M059J (cell line): ENCODE measurements at places on chromosomes 2 and 18. TPM values are rescaled to one million over a fixed set of nuclear protein-coding genes. Genes with fewer than 3 reads are reported as not detected.

DNA sequence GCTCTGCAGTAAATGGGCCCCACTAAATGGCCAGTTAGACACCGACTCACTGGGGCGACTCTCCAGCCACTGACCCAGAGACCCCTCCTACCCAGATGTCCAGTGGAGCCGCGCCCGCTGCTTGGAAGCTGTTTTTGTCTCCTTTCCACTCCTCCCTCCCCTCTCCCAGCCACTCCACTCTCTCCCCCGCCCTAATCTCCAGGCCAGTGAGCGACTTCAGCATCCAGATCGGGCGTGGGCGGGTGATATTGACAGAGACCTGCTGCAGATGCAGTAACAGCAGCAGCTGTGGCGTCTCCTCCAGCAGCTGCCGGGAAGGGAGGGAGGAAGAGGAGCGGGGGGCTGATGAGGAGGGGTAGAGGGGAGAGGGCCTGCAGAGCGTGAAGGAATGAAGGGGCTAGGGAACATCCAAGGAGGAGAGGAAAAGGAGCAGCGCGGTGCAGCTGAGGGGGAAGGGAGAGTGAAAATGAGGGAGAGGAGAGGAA, at the start of gene SCN7A:
TSS of gene SCN7A (minus strand) at position 110 of the 485 bp plus-strand sequence. CDS start 16,553 bp downstream, outside the sequence.
- DNase-seq = no peak

DNA sequence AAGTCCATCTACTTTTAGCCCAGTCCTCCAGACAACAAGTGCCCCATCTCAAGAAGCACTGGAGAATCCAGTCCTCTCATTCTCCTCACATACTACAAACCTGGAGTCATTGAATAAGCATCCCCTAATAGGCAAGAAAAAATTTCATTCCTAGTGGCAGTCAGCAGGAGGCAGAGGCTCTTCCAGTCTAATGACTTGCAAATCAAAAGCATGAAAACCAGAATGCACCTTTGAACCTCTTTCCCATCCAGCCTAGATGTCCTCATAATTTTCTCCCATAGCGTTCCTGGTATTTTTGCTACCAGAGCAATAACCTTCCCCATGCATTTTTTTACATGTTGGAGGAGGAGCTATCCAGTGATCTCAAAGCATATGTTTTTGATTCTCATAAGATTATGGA, 252.6 kb downstream of the TTC32 start:
- peak; percentile 47 for DNase-seq

DNA sequence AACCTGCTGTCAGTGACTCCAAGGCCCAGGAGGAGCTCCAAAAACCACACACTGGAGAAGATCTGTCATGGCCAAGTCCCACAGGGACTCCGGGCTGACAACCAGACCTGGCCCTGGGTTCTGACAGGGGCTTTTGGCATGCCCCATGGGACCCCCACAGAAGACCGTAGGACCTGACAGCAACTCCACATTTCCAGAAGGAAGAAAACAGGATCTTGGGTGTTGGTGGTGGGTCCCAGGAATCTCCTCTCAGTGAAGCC, 275.9 kb upstream of the HS6ST1 start:
- no peak for DNase-seq

DNA sequence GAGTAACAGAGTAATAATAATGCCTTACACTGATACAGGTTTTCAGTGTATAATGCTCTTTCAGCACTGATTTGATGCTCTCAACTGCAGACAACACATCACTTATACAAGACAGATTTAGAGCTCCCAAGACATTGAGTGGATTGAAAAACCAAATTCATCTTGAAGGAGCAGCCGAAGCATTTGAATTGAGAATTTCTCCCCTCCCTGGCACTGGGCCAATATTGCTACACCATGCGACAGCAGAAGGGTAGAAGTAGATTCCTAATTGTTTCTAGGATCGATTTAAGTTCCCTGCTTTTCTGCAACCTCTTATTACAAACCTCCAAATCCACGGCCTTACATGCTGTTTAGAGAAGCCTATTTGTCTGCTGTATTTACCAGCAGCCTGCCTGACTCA, 15.5 kb downstream of the CENPA start:
- no peak for DNase-seq

GRCh38 chr2:9995059-9995458, 43.6 kb downstream of the GRHL1 start:
- no peak for DNase-seq

DNA sequence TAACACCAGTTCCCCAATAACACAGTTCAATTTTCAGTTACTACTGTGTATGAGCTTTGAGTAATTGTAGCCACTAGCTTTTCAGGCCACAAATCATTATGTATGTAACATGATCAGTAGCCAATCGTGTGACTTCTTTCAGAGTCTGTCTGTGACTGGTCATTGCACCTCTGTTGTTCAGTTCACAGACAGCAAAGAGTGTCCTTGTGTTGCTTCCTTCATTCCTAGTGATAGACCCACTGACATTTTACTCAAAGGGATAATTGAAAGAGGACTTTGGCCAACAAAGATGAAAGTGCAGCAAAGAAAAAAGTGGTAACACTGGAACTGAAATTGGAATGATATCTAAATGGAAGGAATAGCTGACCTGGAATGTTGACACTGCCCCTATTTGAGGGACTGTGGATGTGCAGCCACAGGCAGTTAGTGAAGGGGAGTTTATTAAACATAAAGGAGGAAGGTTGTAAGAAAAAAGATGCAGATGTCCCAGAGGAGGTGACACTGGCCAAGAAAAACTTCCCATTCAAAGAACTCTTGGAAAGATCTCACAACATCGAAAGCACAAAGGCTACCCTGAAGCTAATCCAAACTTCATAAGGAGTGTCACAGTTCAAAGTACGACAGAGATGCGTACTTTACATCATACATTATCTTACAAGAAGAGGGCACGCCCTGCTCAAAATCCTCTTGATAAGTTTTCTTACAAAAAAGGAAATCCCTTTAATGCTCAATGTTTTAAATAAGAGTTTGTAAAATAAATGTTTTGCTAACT, 19.3 kb downstream of the TTC39C start:
- DNase-seq = no peak

Gene CCBE1
- 7.2 and 7.7 TPM in 2 replicates for total RNA-seq

GRCh38 chr2:207167099-207167923, 1.6 kb upstream of the KLF7 start:
- DNase-seq = peak; percentile 60

GRCh38 chr18:22170421-22171257, 1.2 kb downstream of the GATA6 start:
- peak; percentile 79 for DNase-seq

GRCh38 chr18:23881778-23882177, 132.8 kb upstream of the TTC39C start:
- DNase-seq = no peak

Gene SCN9A
- total RNA-seq = 0.42 and 0.86 TPM in 2 replicates

- no peak for DNase-seq
Measured at GRCh38 chr2:15830937-15831549, 109.3 kb upstream of the MYCN start.

DNA sequence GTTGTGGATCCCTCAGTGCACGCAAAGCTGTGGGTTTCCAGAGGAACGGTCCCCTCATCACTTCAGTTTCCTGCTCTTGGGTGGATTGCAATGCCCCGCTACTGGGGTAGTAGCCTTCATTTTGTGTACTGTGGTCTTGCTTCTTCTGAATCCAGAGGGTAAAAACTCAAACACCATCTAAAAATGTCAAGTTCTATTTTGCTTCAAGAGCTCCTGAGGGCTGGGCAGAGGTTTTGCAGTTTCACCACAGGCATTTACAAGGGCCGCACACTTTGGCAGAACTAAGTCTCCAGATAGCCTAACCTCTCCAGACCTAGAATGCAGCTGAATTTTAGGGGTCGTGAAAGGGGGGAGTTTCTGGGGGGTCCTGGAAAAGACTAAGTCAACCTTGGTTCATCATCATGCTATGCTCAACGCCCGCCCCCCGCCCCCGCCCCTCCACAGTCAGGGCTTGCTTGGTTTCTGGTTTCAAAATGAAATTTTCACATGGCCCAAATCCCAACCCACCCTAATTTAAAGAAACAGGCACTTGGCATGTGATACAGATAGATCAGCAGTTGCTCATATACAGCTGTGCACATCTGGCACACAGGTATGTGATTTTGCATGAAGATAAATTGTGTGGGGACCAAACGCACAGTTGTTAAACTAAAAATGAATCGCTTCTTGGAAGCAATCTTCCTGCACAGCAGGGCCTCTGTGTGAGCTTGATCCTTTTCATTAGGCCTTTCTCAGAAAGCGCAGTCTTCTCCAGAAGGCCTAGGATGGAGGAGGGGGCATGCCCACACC, 329.6 kb downstream of the OSR1 start:
- no peak for DNase-seq

GRCh38 chr18:48784656-48785055, 166.1 kb downstream of the SMAD7 start:
- no peak for DNase-seq

GRCh38 chr2:164551519-164551918, 69.8 kb downstream of the GRB14 start:
- no peak for DNase-seq

Gene TIA1
- 52.4 and 64.5 TPM in 2 replicates for total RNA-seq

DNA sequence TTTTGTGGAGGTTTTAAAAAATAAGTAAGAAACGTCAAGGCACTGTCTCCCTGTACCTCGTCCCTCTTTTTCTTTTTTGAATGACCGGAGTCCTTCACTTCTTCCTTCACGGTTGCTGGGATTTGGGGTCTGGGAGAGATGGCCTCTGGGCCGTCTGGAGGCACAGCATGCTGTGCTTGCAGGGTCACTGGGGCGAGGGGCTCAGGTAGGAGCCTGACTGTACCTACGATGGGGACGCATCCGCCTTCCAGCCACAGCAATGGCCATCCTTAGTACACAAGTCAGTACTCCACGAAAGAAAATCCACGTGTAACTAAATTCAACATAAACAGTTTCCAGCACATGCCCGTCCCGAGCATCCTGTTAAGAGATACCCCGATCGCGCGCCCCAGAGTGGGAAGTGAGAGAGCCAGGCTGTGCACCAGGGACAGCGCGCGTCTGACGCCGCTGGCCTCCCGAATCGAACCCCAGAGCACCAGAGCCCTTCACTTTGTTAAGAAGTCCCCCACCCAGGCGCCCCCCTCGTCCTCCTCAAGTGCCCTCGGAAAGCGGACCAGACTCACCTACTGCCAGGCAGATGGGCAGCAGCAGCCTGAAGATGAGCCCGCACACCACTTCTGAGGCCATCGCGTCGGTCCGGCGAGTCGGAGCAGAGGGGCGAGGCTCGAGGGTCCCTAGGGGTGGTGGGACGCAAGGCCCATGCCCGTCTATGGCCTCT, 1.2 kb downstream of the PIEZO2 start:
- no peak for DNase-seq

Gene TNFRSF11A
- total RNA-seq = 1.3 and 3.8 TPM in 2 replicates

DNA sequence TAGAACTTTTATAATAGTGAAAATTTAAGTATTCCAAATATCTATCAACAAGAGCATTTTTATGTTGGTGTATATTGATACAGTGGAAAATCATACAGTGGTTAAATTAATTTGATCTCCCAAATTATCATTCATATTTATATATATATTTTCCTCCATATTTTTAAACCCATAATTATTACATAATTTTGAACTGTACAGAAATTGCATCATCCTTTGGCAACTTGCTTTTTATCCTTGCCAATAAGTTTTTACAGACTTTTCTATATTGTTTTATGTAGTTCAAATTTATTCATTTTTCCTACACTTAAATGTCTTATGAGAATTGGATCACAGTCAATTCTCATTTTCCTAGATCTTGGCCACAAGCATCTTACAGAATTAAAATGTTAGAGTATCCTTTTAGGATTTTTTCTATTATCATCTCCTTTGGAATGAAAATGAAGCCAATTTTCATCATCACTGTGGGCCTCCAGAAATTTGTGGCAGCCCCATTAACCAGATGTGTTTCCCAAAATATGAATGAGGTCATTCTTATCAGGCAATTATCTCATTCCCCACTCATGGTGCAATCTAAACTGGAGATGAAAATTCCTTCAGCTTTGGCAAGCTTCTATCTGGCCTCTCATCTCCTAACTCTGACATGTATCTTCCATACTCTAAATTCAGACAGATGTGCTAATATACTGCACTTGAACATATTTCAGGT, 94.2 kb upstream of the DLGAP1 start:
- DNase-seq = no peak

Gene NPPC
- total RNA-seq = not detected in 2 replicates
